Stimulated activated CD4-positive, alpha-beta T cell treated with anti-CD3 and anti-CD28 coated beads, Interleukin-1b, Interleukin-23, amount 100 ng/mL, for 24 hours (primary cell): ENCODE measurements at places on chromosomes 16 and 17.

- no peak for DNase-seq
These were observed 17.9 kb downstream of the ARL2BP start for GRCh38 chr16:57262841-57263540.

GRCh38 chr17:72187556-72187955 is 66.7 kb downstream of the SOX9 start:
- no peak for DNase-seq

DNA sequence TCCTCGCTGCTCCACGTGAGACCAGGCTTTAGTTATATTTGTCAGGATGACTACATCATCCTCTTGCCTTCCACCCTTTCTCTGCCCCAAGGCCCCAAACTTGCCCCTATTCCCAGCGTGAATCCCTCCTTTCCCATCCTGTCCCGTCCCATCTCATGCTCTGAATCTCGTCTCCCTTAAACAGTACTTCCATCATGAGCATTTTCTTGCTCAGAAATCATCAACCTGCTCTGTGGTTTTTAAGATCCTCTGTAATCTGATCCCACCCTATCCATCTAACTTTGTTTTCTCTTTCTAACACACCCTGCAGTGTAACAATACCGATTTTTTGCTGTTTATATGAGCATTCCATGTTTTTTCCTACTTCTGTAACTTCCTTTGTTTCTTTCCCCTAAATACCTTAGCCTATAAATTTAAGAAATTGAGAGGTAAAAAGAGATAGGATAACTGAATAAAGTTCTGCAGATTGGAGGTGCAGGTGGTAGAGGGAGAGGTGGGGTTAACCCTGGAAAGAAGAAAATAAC is 39.7 kb downstream of the MRTFB start:
- no peak for DNase-seq

- no peak for DNase-seq
These were observed 14.1 kb upstream of the IL34 start for GRCh38 chr16:70632273-70632672.

- no peak for DNase-seq
These were observed 296.6 kb downstream of the MAF start for GRCh38 chr16:79303959-79304387.

- no peak for DNase-seq
These were observed 270.1 kb downstream of the PHKB start for GRCh38 chr16:47731252-47731651.

DNA sequence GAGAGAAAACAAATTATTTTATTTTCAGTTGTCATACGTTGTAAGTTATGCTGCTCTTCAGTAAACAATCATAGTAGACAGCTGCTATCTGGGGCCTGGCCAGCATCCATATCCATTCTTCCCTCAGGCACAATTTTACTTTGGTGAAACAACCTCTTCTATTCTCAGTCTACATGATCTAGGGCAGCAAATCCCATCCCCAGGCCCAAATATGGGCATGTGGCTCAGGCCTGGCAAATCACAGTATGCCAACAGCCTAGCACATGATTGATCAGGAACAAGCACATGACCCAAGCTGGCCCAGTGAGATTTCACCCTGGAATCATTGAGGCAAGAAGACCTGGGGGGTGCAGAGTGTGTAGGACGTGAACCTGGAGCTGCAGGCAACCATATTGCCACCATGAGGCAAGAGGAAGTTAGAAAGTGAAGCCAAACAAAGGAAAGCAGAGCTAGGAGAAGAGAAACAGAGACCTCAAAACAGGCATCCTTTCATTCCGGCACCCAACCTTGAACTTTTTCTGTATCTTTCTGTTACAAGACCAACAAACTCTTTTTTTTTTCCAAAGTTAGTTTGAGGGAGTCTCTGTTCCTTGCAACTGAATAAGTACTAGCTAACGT is 10.3 kb upstream of the ABCC12 start:
- no peak for DNase-seq

DNA sequence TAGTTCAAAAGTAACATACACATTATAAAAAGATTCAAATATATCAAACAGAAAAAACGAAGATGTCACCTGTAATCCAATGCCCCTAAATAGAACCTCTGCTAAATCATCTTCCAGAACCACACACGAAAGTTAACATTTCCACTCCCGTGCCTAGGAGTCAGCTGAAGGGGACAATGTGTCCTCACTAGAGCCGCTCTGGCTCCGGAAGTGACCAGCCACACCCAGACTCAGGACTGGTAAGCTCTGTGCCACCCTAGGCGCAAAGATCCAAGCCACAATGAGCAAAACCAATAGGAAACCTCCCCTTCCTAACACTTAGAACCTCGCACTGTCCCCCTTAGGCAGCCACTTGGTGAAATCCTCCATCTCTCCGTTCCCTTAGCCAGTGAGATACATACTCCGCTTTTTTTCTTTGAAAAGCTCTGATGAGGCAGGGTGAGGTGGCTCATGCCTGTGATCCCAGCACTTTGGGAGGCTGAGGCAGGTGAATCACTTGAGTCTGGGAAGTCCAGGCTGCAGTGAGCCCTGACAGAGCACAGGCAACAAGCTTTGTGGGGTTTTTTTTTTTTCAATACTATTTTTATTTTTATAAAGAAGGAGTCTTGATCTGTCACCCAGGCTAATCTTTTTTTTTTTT is 11.8 kb downstream of the CTRB1 start:
- no peak for DNase-seq

- DNase-seq, result no peak
These were observed 20.2 kb downstream of the METTL22 start for GRCh38 chr16:8641671-8642070.

- DNase-seq, result no peak
These were observed 18.0 kb downstream of the CCR7 start for GRCh38 chr17:40547079-40547784.

DNA sequence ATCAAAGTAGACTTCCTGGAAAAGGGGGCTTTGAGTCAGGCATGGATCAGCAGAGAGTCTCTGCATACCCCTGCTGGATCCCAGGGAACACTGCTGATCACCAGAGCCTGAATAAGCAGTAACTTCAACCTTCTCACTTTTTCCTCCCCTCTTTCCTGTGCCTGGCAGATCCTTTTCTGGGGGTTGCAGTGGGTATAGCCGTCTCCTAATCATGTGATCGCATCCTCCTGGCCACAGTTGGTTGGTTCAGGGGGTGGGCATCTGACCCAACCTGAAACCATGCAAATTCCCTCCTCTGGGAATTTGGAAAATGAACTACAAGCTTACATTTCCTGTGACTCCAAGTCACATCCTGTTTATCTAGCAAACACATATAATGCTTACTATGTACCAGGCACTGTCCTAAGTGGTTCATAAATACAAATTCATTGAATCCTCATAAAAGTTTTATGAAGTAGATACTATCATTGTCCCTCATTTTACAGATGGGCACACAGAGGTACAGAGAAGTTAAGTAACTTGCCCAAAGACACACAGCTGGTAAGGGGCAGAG is 120.3 kb downstream of the AXIN2 start:
- no peak for DNase-seq

- DNase-seq, result no peak
These were observed 1.3 kb downstream of the TLCD3A start for GRCh38 chr17:733743-734142.

DNA sequence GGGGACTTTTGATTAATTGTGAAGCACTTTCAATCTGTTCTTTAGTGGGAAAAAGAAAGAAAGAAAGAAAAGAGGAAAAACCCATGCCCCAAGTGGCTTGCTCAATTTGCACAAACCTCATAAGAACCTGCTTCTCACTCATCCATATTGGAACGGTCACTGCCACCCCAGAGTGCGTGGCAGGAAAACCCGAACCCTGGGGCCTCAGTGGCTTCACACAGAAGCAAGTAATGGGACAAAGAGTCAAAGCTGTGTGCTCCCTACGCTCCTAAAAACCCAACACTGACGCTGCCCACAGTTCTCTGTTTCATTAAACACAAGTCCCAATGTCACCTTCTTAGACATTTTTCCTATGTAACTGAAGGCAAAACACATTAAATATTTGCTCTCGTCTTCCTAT is 1.2 kb downstream of the SLC6A4 start:
- no peak for DNase-seq

- no peak for DNase-seq
These were observed 325.3 kb downstream of the UTP18 start for GRCh38 chr17:51585514-51586104.

- DNase-seq, result no peak
These were observed 41.6 kb downstream of the CDH1 start for GRCh38 chr16:68778551-68779231.

- no peak for DNase-seq
These were observed 51.8 kb downstream of the VAC14 start for GRCh38 chr16:70749006-70749678.

- DNase-seq, result no peak
These were observed 467.1 kb downstream of the SOX9 start for GRCh38 chr17:72587773-72588511.

DNA sequence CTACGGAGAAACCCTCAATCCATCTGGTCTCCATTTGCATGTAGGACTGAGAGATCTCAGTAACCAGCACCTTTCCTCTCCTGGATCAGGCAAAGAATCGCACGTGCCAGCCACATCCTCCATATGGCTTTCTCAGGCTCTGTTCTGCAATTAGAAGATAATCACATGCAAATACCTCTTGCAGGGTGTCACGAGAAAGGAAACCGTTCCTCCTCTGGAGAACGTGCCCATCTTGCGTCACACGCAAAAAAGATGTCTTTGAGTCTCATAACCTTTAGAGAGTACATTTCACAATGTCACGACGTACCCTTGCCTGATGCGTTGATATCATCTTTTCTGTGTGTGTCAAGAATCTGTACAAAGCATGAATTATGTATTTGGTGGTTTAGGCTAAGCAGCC is 36.2 kb upstream of the DNAH17 start:
- no peak for DNase-seq

DNA sequence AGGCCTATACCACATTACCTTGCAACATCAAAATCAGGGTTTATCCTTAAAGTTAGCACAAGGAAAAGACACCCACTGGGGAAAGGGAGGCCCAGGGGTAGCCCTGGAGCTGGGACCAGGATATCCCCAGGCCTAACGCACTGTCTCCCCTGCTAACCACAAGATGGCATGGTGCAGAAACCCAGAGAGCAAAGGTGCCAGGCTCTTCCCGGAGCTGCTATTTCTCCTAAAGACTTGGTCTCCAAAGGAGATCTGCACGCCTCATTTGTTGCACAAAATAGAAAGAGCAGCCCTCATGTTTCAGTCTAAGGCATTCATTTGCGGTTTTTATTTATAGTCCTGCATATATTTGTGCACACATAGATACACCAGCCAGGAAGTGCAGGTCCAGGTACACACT is 408.6 kb downstream of the SOX9 start:
- DNase-seq, result no peak

GRCh38 chr17:48251950-48252349 is 144.4 kb downstream of the SNX11 start:
- DNase-seq, result no peak

DNA sequence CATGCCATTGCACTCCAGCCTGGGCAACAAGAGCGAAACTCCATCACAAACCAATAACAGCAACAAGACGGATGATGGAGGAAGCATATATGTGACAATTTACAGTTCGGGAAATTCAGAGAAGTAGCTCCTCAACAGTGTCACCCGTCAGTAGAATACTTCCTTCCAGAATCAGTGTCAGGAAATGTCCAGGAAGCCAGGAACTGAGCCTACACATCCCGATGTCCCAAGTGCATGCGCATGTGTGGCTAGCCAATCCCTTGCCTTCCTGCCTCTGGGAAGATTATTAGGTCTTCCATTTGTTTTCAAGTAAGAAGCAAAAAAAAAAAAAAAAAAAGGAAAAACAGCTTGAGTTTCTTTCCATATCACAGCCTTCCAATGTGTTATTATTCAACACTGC is 1.4 kb upstream of the PITPNC1 start:
- no peak for DNase-seq

GRCh38 chr16:74721716-74722115 is 21.1 kb upstream of the MLKL start:
- DNase-seq, result no peak

DNA sequence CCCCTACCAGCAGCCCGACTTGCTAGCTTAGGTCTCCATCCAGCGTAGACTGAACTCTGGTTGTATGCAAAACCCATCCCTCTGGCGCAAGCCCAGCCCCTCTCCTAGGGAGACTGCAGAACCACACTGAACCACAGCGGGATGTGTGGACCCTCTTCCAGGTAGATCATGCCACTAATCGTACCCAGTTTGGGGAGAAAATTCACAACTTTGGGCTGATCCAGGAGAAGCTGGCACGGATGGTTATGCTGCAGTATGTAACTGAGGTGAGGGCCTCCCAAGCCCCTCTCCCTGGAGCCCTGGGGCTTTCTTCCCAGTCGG is 3.2 kb downstream of the ACADVL start:
- no peak for DNase-seq

- DNase-seq, result no peak
These were observed 43.2 kb downstream of the GOSR1 start for GRCh38 chr17:30520436-30520835.

DNA sequence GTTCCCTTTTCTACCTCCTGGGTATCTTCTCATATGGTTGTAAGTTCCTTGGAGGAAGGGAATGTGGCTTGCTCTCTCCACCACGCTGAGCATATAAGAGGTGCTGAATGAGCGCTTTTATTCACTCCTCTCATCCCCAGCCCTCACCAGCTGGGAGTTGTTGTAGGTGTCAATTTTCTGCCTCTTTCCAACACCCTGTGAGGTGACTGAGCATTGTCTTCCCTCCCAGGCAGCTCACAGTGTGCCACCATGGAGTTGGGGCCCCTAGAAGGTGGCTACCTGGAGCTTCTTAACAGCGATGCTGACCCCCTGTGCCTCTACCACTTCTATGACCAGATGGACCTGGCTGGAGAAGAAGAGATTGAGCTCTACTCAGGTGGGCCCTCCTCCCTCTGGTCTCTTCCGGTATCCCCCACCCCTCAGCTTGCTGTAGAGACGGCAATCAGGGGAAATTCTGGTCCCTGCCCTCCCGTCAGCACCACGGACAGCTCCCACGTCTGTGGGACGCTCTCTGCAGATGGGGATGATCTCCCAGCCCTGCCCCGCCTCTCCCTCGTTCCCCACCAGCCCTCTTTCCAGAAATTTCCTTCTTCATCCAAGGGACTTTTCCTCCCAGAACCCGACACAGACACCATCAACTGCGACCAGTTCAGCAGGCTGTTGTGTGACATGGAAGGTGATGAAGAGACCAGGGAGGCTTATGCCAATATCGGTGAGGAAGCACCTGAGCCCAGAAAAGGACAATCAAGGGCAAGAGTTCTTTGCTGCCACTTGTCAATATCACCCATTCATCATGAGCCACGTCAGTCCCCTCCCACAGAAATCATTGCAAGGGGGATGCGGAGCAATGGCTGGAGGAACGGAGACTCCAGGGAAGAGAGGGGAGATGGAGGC is 18.3 kb downstream of the CIITA start:
- no peak for DNase-seq

GRCh38 chr17:2123375-2124251 is 68.7 kb downstream of the HIC1 start:
- DNase-seq, result no peak

DNA sequence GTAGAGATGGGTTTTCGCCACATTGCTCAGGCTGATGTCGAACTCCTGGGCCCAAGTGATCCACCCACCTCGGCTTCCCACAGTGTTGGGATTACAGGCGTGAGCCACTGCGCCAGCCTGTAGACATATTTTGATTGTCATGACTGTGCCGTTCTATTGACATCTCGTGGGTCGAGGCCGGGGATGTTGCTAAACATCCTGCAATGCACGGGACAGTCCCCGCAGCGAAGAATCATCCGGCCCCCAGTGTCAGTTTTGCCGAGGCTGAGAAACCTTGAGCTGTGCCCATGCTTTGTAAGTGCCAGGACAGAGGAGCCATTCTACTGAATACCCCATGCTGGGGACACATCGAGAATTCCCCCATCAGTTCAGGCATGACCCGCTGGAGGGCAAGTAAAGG is 69.1 kb upstream of the GSE1 start:
- no peak for DNase-seq
